Putamen (tissue), 1 donor: ENCODE measurements at places on chromosomes 11 and 22.
A peak's percentile ranks its signal among the peaks of the same experiment; 100 is the strongest.

DNA sequence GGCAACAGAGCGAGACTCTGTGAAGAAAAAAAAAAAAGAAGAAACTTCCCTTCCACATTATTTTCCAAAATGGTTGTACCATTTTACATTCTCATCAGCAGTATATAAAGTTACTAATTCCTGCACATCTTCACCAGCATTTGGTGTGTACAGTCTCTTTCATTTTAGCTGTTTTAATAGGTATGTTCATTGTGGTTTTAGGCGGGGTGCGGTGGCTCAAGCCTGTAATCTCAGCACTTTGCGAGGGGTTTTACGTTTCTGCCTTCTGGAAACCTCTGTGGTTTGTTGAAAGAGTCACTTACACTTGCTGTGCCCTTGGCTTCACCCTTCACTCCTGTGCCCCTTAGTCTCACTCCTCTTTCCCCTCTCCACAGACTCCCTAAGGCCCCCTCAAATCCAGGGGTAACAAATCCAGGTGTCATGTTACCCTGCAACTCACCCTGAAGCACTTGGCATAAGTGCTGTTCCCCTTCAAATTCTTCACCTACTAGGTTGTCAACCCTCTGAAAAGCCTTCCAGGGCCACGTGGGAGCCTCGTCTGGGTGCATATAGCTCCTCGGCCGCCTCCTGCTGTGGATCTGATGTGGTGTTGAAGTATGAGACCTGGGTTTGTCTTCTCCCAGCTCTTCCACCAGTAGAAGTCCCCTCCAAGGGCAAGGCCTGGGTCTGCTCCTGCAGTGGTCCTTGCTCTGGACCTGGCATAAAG is 20.8 kb downstream of the TOB2 start:
- no peak for DNase-seq

- DNase-seq: no peak
These were observed 1.3 kb downstream of the ABTB2 start for GRCh38 chr11:34356576-34356912.

- peak; percentile 60 for DNase-seq
These were observed 3.2 kb upstream of the CSDC2 start for GRCh38 chr22:41557401-41558240.

- DNase-seq: no peak
These were observed 61.7 kb downstream of the FBXO7 start for GRCh38 chr22:32536352-32536751.

DNA sequence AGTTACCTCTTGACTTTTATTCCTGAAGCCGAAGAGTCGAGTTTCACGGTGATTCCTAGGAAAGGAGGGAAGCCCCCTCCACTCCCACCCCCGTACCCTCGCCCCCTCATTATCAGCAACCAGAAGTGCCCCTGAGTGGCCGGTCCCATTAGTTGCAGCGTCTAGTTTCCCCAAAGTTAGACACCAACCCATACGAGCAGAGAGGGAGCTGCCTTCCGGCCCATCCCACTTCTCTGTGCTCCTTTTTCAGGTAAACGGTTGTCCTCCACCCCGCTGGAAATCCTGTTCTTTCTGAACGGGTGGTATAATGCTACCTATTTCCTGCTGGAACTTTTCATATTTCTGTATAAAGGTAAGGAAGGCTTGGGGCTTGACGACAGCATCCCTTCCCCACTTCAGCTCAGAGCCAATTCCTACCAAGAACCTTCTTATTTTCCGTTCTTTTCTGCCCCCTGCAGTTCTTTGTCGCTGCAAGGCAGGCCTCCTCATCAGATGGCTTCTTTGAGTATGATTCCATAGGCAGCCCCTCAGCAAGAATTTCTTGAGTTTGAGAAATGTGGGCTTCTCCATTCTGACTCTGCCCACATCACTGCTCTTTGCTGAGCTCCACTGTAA is 701 bp downstream of the TMEM216 start:
- no peak for DNase-seq

DNA sequence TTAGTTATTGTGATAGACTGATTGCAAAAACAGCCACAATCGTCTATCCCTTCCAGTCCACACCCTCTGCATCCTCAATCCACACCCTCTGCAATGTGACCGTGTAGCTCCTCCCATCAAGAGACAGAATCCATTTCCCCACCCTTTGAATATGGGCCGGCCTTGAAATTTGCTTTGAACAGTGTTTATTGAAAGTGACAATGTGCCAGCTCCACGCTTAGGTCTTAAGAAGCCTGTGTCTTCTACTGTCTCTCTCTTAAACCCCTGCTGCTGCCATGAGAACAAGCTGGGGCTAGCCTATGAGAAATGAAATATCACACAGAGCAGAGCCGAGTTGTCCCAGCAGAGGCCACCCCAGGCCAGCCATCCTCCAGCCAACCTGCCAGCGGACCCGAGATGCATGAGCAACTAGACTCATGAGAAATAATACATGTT is 22.3 kb upstream of the MICAL2 start:
- no peak for DNase-seq

- peak; percentile 21 for DNase-seq
These were observed 1.1 kb downstream of the TTLL12 start for GRCh38 chr22:43185860-43186261.

DNA sequence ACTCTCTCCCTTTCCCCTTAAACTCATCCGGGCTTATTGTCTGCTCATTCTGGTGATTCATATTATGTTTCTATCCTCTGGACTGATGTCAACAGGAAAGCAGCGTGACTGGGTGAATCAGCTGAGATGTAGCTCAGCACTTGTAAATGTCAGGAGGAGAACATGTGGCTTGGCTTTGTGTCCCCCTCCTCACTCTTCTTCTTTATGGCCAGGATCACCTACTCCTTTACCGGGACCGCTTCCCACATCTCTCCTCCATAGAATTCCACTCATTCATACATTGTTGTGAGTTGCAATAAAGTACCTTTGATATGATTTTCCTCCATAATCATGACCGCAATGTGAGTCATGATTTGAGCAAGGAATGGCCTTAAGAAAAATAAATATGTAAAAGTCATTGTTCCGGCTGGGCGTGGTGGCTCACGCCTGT is 15.8 kb upstream of the SYN3 start:
- DNase-seq: no peak
